Activated CD4-positive, alpha-beta T cell treated with anti-CD3 and anti-CD28 coated beads for 24 hours (primary cell): ENCODE measurements at places on chromosomes 3 and 15.

DNA sequence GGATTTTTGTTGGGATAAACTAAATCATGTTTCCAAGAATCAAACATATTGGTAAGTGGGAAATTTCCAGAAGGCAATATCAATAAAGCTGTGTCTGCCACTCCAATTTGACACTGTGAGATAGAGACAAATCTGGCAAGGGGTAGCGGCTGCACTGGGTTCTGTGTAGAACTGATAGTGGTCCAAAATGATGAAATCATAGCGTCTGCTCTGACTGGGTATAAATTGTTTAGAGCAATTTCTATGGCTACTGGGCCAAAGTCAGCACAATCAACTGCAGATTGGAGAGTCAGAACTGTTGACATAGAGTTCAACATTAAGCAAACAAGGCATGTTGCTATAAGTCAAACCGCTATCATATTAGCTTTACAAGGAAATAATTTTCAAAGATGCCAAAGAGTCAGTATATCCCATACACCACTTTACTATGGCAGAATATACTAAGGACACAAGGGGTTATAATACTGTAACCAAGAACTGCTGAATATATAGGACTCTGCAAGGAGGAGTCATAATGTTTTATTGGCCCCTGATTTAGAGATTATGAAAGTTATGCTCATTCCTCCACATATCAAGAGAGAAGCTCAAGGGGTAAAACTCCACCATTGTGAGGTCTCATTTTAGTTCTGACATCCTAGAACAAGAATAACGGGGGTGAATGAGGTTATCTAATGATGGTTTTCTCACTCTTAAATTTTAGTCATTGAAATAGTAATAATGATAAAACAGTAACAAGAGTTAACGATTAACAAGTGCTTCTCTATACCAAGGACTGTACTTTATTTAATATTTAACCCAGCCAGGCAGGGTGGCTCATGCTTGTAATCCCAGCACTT is 309.7 kb upstream of the GADL1 start:
- no peak for DNase-seq

DNA sequence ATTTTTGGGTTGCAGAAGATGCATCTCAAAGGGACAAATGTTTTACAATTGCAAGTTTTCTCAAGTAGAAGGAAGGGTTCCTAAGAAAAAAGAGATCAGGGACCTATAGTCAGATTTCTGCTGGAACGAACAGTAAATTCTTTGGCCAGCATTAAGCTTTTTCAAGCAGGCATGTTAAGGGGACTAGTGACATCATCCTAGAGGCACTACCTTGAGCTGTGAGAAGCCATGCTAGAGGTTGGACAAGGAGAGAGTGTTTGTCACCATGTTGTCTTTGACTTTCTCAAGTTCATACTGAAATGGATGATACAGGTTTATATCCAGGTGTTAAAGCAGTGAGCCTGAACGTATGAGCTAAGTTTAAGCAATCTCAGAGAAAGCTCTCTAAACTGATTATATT is 85.2 kb upstream of the WDR72 start:
- DNase-seq = no peak

GRCh38 chr3:108623504-108623903 is 34.0 kb downstream of the DZIP3 start:
- DNase-seq = no peak

DNA sequence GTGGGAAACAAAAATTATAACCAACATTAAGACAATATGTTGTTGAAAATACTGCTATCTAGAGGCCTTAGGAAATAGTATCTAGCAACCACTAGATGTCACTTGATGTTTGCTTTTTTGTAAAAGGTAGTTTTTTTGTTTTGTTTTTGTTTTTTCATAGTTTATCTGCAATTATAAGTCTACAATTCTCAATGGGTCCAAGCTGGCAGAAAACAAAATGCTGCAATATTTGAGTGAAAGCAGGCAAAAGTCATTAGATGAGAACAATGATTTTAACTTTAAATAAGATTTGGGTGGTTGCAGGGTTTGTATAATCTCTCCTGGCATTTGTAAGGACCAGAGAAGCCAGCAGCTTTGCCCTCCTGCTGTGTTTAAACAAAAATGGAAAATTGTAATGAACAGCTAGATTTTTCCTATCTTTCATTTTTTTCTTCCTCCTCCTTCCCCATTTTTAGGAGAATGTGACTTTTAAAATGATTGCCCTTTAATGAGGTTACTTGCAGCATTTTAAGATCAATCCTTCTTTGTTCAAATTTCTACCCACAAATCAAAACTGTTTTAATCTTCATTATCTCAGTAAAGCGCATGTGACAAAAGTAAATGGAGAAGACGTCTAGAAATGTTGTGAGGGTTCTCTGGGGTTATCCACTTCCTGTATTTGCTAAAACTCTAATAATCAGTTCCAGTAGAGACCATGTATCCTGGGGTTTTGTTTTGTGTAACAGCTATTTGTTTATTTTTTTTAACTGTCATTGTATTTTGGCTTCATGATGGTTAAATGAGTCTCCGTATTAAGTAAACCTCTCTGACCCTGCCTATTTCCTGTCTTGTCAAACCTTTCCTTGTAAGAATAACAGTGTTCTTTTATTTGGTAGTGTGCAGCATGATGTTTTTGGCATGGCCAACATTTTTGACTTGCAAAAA is 27.3 kb downstream of the DUT start:
- DNase-seq = no peak

GRCh38 chr3:183730361-183730760 is 32.8 kb downstream of the YEATS2 start:
- no peak for DNase-seq

DNA sequence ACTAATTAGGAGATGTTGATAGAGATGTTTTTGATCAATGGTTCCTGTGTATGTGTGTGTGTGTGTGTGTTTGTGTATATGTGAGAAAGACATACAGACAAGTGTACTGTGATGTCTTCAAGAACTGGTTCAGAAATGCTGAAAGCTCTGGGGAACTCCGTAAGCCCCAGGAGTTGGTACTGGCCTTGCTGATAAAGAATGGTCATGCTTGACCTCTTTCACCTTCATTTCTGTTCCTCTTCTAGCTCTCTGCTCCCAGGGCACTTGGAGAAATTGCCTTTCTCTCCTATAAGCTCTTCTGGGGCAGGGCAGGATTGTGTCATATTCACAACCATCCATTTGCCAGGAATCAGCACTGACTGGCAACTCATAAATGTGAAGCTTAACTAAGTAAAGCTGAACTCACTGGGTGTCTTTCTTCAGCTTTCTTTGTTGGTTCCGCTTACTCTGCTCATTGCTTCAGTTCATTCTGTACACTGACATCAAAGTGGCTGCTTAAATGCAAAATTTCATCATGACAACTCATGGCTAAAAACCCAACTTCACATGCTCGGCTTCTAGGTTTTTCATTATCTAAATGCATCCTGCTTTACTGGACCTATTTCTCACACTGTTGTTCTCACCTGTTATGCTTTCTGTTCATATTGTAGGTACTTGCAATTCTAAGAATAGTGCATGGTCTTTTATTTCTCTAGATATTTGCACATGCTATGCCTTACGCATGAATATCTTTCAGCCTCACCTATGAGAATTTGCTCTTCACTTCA is 162.1 kb upstream of the LYSMD4 start:
- DNase-seq = no peak

DNA sequence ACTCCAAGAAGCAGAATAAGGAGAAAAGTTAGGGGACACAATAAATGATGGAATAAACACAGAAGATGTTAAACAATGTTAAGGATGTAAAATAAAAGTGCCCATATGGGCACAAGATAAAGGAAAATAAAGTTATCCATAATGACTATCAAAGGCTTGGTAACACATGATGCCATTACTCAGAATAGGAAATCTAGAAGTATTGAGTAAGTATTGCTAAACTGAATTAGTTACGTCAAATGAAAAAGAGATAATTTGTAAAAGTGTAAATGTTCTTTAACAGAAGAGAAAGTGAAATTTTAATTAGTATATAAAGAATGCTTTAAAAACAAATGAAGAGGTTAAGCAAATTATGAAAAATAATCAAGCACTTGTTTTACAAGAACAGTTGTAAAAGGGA is 6.7 kb downstream of the COPS2 start:
- DNase-seq = no peak

DNA sequence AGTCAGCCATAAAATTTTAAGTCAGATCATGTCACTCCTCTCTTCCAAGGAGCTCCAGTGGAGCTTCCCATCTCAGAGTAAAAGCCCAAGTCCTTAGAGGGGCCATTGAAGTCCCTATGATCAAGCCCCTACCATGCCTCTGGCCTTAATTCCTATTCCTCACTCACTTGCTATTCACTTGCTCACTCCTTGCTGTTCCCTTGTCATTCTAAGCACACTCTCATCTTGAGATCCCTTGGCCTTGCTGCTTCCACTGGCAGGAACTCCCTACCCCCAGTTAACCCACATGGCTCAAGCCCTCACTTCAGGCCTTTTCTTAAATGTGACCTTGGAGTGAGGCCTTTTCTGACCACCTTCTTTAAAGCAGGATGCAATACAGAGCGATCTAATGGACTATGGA is 12.3 kb upstream of the SECISBP2L start:
- no peak for DNase-seq

DNA sequence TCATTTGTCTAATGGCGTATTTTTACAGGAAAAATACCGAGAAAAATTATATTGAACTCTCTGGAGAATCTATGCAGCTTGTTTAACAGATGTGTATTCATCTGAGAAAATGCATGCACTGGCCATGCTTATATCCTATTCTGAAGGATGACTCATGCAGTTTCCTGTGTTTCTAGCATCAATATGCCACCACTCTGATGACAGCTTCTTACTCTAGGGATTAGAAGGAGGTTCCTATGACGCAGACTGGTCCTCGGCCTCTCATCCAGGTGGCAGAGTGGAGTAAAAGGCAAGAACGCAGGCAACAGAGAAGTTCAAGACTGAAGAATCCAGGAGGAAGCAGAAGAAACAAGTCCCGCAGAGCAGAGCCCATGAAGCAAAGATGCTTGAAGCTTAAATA is 910.0 kb upstream of the ROBO1 start:
- DNase-seq = no peak

DNA sequence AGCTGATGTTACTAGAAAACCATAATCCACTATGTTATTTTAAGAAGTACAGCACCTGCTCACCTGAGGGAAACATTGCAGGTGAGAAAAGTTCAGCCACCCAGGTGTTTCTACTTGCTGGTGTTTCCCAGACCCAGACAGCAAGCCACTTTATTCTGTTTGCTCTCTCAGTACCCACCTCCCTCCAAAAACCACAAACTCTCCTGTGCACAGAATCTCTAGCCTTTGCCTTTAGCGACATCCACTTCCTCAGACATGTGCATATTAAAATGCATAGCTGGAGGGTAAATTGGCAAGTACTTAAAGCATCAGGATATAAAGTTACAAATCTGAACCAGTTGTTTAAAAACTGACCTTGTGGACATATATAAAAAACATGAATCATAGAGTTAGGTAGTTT is 36.7 kb downstream of the VGLL3 start:
- DNase-seq = no peak

DNA sequence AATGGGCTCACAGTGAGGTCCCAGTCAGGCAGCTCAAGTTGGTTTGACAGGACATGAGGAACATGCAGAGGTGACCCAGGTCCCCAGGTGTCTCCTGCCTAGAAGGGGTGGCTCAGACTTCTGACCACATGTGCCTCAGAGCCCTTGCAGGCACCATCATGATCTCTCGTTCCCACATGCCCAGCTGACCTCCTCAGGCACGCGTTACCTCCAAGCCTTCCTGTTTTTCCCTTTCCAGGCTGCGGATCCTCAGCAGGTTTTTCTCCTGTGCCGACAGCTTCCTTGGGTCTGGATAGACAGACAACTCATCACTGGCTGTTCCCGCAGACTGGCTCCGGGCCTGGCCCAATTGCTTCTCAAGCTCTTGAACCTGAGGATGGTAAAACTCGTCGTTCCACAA is 30.4 kb downstream of the CCDC13 start:
- DNase-seq = no peak

DNA sequence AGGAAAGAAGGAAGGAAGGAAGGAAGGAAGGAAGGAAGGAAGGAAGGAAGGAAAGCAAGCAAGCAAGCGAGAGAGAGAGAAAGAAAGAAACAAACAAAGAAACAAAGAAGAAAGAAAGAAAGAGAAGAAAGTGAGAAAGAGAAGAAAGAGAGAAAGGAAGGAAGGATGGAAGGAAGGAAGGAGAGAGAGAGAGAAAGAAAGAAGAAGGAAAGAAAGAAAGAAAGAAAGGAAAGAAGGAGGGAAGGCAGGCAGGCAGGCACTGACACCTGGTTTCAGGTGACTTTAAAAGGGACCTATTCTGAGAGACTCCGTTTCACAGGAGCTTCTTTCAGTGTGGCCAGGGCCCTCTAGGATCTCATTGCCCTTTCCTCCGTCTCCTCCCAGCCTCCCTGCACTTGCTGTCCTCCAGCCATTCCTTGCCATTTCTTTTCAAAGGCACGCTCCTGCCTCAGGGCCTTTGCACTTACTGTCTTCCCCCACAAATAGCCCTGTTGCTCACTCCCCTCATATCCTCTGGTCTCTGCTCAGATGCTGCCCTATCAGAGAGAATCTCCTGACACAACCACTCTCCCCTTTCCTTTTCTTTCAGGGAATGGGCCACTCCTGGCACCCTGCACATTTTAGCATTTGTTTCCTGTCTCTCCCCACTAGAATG is 31.5 kb downstream of the IL12A start:
- no peak for DNase-seq

GRCh38 chr3:15384510-15385237 is 42.7 kb downstream of the METTL6 start:
- DNase-seq = no peak

DNA sequence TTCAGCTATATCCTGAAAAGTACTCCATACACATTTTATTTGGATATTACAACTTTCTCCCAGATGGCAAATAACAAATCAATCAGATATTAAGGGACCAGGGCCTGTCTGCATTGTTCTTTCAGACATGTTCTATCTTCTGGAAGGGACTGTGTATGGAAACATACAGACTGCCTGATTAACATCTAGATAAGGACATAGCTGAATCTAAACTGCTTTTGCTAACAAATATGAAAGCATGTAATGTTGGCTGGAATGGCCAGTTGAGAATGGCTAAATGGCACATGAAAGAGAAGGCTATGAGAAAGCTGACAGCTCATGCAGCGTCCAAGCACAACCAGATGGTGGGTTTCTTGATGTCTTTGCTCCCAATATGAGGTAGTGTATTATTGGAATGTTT is 149.4 kb downstream of the CFAP20DC start:
- no peak for DNase-seq

DNA sequence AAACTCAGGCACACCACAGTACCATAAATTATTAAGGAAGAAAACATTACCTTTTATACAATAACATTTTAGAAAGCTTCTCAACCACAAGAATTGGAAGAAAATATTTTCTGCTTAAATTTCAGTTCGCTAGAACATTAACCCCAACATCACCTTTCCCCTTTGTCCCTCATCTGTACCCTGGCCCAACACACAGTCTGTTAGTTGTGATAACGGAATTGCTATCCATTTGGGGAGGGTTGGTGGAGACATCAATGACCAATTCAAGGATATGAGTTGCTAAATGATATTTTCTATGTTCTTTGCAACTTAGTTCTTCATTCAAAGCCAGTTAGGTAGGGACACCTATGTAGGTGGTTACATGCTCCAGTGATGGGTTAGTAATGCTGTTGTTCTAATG is 5.8 kb downstream of the EID1 start:
- no peak for DNase-seq
